ENCODE measurements at places on chromosomes 5 and 9.

GRCh38 chr9:126707083-126707482, 93.4 kb downstream of the LMX1B start:
- no peak for DNase-seq

DNA sequence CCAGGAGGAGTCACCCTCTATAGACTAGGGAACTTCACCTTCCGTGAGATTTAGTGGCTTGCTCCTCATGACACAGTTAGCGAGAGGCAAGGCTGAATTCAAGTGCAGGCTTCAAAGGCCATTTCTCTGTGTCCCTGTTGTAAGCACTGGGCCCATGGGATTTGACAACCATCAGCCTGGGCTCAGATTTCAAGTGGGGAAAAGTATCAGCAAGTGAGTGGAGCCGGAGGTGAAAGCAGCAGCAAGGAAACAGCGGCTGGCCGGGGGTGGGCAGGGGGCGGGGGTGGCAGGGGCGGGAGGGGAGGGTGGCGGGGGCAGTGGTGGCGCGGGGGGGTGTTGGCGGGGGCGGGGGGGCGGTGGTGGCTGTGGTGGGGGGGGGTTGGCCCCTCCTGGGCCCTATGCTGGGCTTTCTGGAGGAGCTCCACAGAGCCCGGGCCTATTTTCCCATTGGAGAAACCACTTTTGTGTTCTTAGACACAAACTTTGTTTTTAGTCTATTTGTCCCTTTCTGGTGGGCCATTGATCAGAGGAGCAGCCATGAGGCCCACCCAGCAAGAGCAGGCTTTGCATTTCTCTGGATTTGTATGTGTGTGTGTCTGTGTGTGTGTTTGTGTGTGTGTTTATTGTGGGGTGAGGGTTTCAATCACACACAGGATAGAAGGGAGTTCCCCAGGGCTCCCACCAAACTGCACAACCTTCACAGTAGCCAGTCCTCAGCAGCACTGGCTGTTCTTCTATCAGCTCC, 165.4 kb upstream of the RAI14 start:
- DNase-seq = no peak

DNA sequence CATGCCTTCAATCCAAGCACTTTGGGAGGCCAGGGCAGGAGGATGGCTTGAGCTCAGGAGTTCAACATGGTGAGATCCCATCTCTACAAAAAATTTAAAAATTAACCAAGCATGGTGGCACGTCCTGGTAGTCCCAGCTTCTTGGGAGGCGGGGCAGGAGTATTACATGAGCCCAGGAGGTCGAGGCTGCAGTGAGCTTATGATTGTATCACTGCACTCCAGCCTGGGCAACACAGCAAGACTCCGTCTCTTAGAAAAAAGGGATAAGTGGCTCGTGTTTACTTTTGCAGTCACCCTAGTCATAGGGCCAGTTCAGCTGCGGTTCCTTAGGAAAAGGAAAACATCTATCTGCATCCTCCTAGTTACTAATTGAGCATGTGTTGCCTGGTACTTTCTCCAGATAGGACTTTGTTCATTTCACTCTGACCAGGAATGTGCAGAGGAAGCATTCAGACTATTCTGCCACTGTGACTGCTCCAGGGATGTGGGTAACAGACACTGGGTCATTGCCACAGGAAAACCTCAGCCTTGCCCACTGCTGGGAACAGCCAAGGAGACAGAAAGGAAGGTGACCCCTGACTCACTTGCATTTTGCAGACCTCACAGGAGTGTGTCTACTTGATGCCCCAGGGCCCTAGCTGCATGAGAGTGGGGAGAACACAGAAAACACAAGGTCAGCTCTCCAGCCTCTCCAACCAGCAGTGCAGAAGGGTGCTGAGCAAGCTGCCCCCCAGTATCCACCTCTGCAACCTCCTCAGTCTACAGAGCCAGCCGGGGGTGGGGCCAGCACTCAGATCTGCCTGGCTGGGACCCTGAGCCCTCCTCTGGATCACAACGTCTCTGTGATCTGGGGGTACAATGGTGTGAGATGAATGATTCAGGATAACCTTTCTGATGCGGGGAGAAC, 33.9 kb upstream of the ALDH1B1 start:
- DNase-seq = no peak

- no peak for DNase-seq
Observed at GRCh38 chr9:105290954-105291353, 46.5 kb downstream of the SLC44A1 start.

- DNase-seq = no peak
Observed at GRCh38 chr9:91055845-91056244, 254.2 kb downstream of the SYK start.

GRCh38 chr9:133897675-133898074, 94.4 kb downstream of the VAV2 start:
- no peak for DNase-seq

DNA sequence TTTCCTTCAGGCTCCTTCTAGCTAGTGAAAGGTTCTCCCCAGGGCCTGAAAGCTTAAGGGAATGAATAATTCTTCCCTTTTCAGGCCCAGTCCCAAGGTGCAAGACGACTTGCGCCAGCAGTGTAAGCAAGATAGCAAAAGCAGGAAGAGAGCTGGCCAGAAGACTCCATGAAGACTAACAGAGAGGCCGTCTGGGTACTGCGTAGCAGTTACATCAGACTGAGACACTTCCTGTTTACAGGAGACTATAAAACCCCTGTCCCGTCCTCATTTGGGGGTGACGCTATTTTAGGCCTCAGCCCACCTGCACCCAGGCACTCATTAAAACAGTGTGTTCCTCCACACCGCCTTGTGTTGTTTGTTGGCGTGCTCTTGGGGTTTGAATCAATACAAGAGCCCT, 90.7 kb upstream of the MOCS2 start:
- no peak for DNase-seq

DNA sequence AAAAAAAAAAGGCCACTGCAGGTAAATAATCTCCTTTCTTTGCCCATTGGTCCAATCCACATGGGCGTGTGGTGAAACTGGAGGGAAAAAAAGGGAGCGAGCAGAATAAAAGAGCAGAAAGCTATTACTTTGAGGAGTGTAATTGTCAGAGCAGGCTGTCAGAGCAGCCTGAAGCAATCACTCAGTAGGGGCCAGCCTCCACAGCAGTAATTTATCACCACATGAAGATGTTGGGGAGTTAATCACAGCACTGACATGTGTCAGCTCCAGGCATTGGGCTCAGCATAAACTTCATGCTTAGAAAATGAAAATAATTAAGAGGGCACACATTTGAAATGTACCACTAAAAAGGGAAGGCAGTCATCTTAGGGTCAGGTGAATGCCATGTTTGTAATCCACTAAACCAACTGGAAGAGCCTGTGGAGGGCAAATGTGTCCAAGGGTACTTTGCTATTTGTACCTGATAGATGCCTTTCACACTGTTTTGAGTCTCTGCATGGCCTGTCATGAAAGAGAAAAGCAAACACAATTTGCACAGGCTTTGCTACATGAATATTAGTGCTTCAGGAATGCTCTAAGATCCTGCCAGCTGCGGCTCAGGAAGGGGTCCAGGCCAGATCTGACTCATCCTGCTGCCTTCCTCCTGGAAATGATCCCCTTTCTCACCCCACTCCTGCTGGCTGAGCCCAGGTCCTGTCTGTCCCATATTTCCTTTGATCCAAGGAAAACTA, 2.9 kb upstream of the PTGER4 start:
- no peak for DNase-seq

- no peak for DNase-seq
Observed at GRCh38 chr9:28970241-28970654, 1397.0 kb upstream of the C9orf72 start.

DNA sequence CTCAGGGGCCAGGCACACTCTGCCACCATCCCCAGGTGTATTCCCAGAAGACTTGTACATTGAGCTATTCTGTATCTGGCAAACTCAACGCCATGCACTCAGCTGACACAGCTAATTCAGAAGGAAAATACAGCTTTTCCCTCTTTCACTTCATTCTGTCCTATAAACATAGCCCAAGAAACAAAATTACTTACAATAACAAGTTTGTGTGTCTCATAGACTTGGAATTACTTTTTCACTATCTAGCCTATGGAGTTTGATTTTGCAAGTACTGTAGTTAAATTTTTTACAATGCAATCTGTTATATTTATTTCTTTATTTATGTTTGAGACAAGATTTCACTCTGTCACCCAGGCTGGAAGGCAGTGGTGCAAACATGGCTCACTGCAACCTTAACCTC, 125.1 kb upstream of the KLF9 start:
- DNase-seq = no peak
